HEK293T (cell line): ENCODE measurements at places on chromosomes 12 and 14.

GRCh38 chr12:110782094-110782493 lies 39.4 kb upstream of the PPP1CC start:
- no peak for DNase-seq

DNA sequence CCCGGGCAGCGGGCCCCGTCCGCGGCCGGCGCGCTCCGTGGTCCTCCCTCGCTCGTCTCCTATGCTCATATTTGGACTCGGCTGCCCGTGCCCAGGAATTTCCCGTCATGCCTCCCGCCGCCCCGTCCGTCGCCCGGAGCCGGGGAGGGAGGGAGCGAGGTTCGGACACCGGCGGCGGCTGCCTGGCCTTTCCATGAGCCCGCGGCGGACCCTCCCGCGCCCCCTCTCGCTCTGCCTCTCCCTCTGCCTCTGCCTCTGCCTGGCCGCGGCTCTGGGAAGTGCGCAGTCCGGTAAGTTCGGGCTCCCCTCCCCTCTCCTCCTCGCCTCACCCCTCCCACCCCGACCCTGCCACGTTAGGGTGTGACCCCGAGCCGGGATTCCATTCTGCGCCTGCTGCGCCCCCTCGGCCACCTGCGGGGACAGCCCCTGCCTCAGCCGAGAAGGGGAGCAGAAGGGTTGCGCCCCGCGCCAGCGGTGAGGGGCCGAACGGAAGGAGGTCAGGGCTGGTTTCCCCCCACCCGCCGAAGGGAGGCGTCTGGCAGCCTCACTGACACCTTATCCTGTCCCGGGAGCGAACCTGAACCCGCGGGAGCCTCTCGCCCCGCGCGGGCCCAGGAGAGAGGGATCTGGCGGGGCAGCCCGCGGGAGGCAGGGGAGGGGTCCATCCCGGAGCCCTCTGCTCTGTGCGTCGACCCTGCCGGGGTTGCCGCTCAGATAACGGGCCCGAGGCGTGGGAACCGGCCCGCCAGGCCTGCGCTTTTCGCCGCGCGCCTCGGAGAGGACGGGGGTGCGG lies at the start of gene MSRB3:
MSRB3 (plus strand) TSS at position 108 of the 793 bp plus-strand sequence. CDS start 29,897 bp downstream, outside the sequence.
- DNase-seq = peak; percentile 75

DNA sequence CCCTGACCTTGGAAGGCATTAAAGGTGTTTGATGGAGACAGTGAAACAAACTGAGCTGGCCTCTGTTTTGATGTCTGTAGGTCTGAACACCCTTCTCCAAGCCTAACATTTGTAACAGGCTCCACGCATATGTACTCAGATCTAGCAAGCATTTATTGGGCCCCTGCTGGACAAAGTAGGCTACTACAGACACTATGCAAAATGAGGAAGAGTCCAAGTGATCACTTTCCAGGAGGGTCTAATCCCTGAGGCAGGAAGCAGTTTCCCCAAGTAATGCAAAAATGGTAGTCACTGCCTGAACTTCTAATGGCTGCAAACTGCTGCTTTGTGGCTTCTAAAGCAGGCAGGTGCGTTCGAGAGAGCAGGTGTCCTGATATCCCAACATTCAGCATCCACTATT lies 405.8 kb downstream of the MED13L start:
- peak; percentile 67 for DNase-seq

DNA sequence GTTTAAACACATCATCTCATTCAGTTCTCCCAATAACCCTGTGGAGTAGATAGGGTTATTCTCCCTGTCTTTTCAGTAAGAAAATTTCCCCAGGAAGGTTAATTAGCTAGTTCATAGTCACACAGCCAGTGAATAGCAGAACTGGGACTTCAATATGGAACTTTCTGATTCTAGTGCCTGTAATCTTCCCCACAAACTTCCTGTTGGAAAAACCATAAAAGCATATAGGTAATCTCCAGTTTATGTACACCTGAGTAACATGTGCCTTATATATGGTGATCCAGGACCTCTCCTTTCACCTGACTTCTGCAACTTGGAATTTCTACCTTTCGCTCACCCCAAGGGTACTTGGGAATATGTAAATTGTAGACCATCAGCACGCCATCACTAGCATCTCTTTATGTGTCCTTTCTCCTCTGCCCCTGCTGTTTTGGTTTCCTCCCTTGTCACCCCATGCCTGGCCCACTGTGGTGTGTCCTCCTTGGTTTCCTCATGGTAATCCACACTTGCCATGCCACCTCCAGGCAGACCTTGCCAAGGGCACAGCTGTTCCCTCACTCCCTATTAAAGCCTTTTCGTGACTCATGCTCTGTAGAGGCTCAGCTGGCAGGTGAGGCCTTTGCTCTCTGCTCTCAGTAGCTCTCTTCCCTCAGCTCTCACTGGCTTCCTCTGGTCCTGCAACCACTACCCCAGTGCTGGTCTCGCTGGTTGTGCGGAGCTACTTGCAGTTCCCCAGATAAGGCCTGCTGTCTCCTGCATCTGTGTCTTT lies 16.7 kb downstream of the TBC1D30 start:
- DNase-seq = no peak

GRCh38 chr12:51832354-51833107 lies 16.0 kb downstream of the FIGNL2 start:
- no peak for DNase-seq
